ENCODE measurements at places on chromosomes 11 and 22.
A peak's percentile ranks its signal among the peaks of the same experiment; 100 is the strongest.

DNA sequence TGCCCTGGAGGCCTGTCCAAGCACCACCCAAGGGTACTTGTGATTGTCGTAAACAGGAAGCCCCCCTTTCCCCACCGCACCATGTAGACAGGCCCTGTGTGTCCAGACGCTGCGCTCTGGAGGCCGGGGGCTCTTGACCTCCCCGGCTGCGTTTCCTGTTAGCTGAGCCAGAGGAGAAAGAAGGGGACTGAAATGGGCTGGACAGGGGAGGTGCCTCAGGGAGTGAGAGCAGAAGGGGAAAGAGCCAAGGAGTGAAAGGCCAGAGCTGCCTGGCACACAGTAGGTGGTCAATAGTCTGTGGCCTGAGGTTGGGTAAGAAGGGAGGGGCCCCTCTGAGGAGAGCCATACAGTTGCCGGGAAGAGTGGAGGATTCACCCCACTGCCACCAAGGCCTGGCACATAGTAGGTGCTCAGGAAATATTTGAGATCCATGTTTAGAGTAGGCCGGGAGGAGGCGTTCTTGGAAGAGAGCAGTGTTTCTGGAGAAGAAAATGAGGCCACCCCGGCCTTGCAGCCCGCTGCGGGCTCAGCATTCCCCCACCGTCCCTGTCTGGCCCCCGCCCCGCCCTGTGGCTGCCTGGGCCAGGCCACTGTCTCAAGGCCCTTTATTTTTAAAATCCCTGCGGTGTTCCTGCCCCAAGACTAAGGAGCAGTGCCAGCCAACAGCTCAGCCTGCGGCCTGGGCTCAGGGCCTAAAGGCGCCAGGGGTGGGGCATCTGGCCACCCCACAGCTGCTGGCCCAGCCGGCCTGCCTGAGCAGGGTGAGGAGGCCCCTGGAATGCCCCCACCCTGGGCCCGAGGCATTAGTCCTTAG lies 13.6 kb upstream of the CDC42EP1 start:
- peak; percentile 88 for DNase-seq

DNA sequence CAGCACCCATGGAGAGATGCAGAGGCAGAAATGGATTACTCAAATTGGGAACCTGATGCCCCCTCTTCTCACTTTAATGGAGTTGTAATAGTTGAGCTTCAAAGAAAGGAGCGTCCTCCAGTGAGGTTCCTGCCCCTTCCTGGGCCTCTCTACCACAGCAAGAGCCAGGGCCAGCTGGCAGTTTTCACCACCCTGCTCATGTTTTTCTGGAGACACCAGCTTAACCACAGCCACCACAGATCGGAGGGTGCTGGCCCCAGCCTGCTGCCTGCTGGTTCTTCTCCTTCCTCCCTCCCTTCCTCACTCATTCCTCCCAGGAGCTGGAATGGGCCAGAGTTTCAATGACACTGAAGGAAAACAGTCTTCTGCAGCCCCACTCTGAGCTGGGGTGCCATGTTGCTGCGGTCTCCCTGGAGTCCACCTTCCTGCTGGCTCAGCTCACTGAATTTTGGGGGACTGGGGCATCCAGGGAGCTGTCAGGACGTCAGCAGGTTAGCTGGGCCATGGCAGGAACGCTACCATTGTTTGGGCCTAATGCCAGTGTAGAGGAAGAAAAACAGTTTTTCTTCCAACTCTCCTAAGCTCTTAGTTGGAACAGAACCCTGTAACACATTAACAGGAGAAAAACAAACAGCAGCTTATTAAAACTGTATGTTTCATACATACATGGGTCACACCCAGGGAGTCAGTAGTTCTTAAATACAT lies 57.7 kb downstream of the TRAF6 start:
- peak; percentile 94 for DNase-seq

- DNase-seq = no peak
These were observed 346.6 kb upstream of the NCAM1 start for GRCh38 chr11:112614605-112615004.

GRCh38 chr11:28274216-28274615 lies 166.0 kb downstream of the METTL15 start:
- DNase-seq = no peak

- DNase-seq = no peak
These were observed 257.4 kb downstream of the DDX10 start for GRCh38 chr11:108922241-108922640.

GRCh38 chr11:720642-721246 lies 14.7 kb downstream of the EPS8L2 start:
- no peak for DNase-seq
